Bone marrow (tissue), 2 donors: ENCODE measurements at places on chromosomes 16 and 17.

DNA sequence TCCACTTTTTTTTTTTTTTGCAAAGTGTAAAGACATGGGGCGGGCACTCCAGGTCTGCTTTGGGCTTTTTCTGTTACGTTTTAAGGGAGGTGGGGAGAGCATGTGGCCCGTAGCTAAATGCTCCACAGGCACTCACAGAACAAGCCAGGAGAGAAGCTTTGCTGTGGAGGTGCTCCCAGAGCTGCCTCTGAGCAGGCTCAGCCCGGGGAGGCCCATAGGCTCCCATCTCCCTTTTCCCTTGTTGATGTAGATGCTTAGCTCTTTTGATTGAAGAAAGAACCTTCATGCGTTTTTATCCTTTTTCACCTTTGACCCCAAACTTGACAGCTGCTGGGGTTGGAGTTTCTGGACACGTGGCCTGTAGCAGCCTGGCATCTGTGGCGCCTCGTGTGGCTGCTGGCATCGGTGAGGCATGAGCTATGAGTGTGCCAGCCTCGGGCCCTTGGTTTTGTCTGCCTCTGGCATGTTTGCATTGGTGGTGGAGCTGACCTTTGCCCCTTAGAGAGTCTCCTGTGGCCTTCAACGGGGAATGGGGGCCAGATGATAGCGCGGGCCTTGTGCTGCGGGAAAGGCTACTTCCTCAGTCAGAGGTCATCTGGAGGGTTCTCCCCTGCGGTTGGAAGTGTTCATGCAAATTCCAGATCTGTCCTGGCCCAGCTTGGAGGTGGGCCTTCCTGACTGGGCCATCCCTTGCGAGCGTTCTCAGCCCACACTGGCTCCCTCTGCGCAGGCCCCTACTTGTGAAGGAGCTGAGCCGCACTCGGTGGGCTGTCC, 20.0 kb upstream of the IL17C start:
- no peak for DNase-seq

DNA sequence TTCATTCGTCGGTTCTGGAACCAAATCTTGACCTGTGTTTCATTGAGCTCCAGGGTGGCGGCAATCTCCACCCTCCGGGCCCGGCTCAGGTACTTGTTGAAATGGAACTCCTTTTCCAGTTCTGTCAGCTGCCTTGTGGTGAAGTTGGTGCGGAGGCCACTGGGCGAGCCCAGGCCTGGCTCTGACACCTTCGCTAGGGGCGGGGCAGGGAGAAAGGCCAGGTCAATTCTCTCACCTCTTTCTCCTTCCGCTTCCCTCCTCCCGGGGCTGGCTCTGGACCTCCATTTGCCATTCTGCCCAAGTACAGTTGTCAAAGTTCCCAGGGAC, 1.2 kb downstream of the HOXB1 start:
- DNase-seq: no peak

DNA sequence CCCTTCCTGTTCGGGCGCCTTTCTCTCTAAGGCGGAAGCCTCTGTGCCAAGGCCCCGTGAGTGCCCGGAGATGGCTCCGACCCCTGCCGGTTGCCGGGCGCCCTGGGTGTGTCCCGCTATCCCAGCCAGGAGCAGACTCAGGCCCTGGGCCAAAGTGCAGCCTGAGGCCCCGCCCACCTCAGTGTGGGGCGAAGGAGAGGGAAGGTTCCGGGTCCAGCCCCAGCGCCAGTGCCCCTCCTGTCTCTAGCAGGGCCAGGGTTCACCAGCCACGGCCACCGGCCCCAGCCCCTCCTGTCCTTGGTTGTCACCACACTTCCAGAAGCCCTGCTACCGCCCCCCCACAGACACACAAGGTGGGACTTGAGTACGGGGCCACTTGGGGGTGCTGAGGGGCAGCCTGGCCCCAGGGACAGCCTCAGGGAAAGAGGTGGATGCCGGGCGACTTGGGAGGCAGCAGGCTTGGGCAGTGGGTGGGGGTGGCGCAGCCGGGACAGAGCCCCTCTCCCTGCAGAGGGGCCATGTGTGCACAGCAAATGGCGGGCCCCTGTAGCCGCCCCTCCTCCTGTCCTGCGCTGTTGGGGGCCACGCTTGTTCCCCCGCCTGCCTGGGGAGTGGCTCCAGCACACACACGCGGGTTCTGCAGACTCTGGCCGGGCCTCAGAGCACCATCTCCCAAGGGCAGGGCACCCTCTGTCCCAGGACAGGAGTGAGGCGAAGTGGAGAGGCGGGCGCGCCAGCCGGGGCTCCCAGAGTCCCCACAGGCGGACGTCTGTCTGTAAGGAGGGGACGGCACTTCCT, 6.0 kb downstream of the C1QTNF8 start:
- no peak for DNase-seq

- no peak for DNase-seq
Observed at GRCh38 chr16:49061137-49061714, 220.4 kb downstream of the CBLN1 start.

- DNase-seq: no peak
Observed at GRCh38 chr16:87922250-87922871, 14.0 kb downstream of the CA5A start.

DNA sequence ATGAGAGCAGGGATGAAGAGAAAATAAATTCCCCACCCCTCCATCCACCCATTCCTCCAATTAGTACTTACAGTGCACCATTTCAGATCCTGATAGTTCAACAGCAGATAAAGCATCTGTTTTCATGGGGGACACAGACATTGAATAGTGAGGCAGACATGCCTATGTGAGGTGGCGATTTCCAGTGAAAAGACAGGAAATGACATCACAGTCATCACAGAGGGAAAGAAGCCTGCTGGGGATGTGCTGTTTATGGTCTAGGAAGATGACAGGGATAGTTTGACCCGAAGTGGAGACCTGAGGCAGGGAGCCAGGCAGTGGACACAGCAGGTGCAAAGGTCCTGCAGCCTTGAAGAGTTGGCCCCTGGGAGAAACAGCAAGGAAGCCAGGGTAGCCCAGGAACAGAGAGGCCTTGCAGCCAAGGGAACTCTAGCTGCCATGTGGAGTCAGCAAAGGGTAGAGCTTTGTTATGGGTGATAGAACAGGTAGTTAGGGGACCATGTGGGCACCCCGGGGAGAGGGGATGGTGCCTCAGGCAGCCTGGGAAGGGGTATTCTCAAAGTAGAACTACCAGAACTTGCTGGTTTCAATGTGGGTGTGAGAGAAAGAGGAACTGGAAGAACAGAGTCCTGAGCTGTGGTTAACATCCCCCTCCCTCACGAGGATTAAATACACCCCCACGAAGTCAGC, 256.6 kb downstream of the CPPED1 start:
- DNase-seq: no peak

DNA sequence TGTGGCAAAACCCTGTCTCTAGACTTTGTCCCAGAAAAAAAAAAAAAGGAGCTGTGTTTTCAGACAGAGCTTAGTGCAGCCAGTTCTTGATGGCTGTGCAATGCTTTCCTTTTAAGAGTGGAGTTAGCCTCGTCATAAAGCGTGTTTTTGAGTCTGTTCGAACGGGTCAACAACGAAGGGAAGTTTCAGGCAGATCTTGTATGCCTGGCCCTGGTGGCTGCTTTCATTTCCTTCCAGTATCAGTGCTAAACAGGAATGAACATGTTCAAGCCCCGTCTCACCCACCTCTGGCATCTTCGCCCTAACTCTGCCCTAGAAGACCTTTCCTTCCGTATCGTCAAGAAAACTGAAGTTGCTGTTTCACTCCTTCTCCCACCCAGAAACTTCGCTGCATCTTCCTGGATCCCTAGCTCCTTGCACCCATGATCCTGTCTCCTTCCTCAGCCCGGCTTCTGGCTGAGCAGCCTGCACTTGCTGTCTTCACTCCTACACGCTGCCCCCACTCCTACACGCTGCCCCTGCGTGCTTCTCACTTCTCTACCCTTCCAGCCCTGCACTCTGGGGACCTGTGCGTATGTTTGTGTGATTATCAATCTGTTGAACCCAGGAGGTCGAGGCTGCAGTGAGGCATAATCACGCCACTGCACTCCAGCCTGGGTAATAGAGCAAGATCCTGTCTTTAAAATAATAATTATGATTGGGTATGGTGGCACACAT, 55.3 kb downstream of the USP10 start:
- DNase-seq: no peak

DNA sequence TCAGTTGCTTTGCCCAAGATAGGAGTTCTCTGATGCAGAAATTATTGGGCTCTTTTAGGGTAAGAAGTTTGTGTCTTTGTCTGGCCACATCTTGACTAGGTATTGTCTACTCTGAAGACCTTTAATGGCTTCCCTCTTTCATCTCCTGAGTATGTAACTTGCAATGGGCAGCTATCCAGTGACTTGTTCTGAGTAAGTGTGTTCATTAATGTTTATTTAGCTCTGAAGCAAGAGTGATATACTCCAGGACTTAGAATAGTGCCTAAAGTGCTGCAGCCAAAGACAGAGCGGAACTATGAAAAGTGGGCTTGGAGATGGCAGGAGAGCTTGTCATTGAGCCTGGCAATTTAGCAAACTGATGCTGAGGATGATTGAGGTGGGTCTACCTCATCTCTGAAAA, 8.8 kb upstream of the TANGO6 start:
- DNase-seq: no peak

DNA sequence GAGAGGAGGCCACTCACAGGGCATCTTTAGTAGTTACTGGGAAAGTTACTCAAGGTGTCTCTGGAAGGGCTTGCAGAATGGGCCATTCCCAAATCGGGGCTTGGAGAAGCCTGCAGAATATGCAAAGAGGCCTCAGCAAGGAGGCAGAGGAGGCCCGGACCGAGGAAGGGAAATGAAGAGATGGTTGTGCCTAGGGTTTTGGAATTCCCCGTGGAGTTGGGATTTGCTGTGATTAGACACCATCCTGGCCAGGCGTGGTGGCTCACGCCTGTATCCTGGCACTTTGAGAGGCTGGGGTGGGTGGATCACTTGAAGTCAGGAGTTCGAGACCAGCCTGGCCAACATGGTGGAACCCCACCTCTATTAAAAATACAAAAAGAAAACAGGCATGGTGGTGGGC, 193.0 kb downstream of the IRF8 start:
- no peak for DNase-seq

GRCh38 chr17:51947160-51947735, 211.3 kb downstream of the CA10 start:
- DNase-seq: no peak

DNA sequence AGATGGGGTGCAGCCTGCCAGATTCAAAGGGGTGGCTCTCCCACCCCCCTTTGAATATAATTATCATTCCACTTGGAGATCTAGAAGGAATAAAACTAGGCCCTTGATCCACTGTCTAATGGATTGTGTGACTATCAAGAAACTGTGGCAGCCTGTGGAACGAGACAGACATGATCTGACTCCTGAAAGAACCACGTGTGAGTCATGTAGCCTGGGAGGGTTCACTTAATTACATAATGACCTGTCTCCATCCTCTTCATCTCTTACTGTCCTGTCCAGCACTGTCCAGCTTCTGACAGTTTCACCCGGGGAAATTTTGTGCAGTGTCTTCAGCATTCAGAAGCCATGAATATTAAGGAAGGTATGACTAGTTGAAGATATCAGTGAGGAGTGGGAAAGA, 43.3 kb upstream of the CDH13 start:
- no peak for DNase-seq

GRCh38 chr17:42407289-42407836, 15.7 kb downstream of the CAVIN1 start:
- DNase-seq: no peak

DNA sequence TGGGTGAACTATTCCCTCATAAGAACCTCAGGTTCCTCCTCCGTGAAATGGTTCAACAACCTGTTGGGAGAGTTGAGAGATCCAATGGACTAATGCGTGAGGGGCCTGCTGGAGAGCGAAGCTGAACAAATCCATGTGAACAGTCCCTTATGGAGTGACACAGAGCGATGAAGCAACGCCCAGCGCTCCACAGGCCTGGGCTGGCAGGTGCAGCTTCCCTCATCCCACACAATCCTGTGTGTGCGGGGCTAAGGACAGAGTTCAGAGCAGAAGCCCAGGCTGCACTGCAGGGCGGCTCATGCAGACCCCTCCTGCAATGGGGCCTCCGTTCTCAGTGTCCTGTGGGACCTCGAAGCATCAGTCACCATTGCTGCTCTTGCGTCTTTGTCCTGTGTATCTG, 90.4 kb downstream of the KCNJ12 start:
- DNase-seq: no peak

DNA sequence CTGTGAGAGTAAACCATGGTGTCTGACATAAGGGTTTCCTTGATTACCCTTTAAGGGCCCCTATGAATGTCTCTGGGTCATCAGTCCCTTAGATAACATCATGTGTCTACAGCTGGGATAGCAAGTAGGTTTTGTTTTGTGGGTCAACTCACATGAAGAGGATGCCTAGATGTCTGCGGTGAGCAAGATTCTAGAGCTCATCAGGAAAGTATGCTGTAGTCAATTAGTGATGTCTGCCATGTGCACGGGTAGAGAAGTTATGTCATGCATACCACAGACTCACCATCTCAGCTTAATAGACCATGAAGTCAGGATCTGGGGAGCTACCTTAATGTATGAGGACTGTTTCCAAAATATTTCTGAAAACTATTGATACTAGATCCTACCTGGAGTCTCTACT, 57.5 kb downstream of the CDH13 start:
- DNase-seq: no peak

- no peak for DNase-seq
Observed at GRCh38 chr16:66275775-66276428, 90.6 kb upstream of the CDH5 start.

DNA sequence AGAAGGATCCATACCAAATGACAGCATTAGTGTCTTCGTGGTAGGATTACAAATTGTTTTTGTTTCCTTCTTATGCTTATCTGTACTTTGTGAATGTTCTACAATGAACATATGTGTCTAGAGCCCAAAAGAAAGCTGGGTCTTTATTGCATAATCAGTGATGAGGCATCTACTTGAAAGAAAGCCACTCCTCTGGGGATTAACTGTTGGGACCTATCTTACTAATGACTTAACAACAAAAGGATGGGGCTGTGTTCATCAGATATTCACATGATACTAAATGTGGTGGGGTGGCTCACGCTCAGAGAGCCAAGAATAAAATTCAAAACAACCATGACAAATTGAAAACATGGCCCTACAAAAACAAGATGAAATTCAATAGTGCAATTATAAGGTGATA, 160.2 kb downstream of the RGS9 start:
- no peak for DNase-seq

- no peak for DNase-seq
Observed at GRCh38 chr17:3927628-3928340, 11.5 kb upstream of the P2RX1 start.

DNA sequence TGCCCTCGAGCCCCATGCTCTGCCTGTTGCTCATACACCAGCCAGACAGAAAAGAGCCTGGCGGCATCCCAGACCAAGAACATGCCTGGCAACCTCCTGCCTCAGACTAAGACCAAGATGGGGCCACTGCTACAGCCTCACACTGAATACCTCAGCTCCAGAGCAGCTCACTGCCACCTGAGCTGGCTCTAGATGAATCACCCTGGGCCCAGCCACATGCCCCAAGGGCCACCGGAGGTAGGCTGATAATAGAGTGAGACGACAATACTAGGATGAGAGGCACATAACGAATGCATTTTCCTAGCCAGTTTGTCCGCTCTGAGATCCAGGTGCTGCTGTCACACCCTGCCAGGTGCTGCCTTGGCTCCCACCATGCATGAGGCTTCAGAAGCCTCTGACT, 13.0 kb downstream of the PIP4K2B start:
- DNase-seq: no peak
